Hepatocyte (in vitro differentiated cells): ENCODE measurements at places on chromosomes 13 and 19. TPM values are rescaled to one million over a fixed set of nuclear protein-coding genes. Genes with fewer than 3 reads are reported as not detected.

Gene RXFP2
- not detected in 2 replicates for total RNA-seq

Gene RNF17
- not detected in 2 replicates for total RNA-seq

Gene MAST3
- 5.5 and 9.7 TPM in 2 replicates for total RNA-seq

Gene ZNF43
- total RNA-seq, result 13.7 and 18.1 TPM in 2 replicates

Gene NOVA2
- total RNA-seq, result 0.12 TPM in 1 of 2 replicates, not detected in the other

Gene RELB
- total RNA-seq, result 6.3 and 8.5 TPM in 2 replicates

Gene CGB2
- total RNA-seq, result not detected in 2 replicates

Gene MAG
- 2.8 TPM in 1 of 2 replicates, not detected in the other for total RNA-seq

Gene USE1
- total RNA-seq, result 22.4 and 26.9 TPM in 2 replicates

Gene LILRB5
- total RNA-seq, result 0.16 and 0.80 TPM in 2 replicates

Gene C3
- 563 and 814 TPM in 2 replicates for total RNA-seq

Gene CEACAM18
- total RNA-seq, result not detected in 2 replicates

Gene ATP11A
- 21.9 and 30.8 TPM in 2 replicates for total RNA-seq

Gene ZNF845
- 5.8 and 6.1 TPM in 2 replicates for total RNA-seq

Gene ZNF728
- not detected in 2 replicates for total RNA-seq

Gene FUT1
- total RNA-seq, result 2.4 TPM in 2 replicates

Gene PAF1
- 30.4 and 42.5 TPM in 2 replicates for total RNA-seq

Gene LRRC63
- total RNA-seq, result 0.68 TPM in 1 of 2 replicates, not detected in the other

GRCh38 chr19:40221858-40222619 is 3.9 kb upstream of the TTC9B start:
- peak; percentile 82 for DNase-seq

DNA sequence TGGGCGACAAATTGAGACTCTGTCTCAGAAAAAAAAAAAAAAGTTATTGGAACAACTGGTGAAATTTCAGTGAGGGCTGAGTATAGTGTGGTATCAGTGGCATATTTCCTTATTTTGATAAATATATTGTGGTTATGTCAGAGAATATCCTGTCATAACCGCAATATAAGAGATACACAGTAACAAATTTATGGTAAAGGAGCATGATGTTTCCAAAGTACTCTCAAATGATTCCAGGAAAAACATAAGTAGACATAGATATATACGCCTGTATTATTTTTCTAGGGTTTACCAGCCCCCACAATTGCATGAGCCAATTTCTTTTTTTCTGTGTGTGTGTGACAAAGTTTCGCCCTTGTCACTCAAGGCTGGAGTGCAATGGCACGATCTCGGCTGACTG is 5.7 kb upstream of the C5AR1 start:
- DNase-seq, result no peak

- peak; percentile 40 for DNase-seq
Observed at GRCh38 chr19:15210323-15210781, 9.6 kb upstream of the NOTCH3 start.

GRCh38 chr13:76440568-76440967 is 445.6 kb downstream of the KCTD12 start:
- no peak for DNase-seq

GRCh38 chr13:95914991-95915501 is 138.2 kb downstream of the UGGT2 start:
- DNase-seq, result no peak

DNA sequence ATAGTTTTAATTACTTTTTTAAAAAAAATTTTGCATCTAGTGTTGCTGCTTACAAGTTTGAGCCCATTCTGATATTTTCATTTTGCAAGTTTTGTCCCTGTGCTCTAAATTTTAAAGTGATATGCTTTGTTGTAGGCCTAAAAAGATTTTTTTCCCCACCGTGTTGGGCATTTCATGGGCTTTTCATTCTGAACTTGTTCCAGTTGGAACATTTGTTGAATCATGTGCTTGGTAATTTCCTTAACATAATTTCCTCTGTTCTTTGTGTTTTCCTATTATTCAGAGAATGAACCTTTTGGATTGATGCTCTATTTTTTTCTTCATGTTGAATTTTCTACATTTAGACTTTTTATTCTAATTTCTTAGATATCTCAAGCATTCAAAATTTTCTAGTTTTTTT is 206.4 kb upstream of the SPRY2 start:
- no peak for DNase-seq

DNA sequence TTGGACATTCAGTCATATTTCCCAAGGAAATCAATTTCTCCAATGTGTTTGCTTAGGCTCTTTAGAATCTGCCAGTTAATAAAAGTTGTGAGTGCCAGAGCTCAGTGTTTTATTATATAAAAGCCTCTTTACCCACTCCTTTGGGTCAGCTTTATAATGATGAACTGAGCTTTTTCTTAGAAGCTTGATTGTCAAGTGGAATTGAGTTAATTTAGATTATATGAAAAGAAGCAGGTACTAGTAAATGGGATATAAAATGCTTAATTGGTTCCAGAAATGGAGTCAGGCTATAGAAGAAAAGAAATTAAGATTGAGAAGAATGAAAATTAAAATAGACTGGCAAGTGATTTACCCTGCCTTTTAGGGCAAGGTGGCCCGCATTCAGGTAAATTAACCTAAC is 363.2 kb downstream of the SLITRK6 start:
- no peak for DNase-seq

GRCh38 chr19:45636275-45636674 is 2.9 kb downstream of the EML2 start:
- DNase-seq, result no peak

GRCh38 chr19:19943848-19944582 is 43.3 kb downstream of the ZNF93 start:
- no peak for DNase-seq

DNA sequence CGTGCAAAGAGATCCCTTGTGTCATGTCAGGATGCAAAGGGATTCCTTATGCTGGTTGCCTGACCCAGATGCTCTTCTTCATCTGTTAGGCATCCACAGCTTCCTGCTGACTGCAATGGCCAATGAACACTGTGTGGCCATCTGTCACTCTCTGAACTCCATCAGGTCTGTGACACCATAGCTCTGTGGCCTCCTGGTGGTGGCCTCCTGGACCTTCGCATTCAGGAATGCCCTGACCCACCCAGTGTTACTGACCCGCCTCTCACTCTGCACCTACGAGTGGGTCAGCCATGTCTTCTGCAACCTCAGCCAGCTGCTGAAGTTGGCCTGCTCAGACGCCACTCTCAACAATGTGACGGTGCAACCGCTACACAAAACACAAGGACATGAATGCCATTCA is 23.9 kb upstream of the TPM4 start:
- DNase-seq, result no peak

DNA sequence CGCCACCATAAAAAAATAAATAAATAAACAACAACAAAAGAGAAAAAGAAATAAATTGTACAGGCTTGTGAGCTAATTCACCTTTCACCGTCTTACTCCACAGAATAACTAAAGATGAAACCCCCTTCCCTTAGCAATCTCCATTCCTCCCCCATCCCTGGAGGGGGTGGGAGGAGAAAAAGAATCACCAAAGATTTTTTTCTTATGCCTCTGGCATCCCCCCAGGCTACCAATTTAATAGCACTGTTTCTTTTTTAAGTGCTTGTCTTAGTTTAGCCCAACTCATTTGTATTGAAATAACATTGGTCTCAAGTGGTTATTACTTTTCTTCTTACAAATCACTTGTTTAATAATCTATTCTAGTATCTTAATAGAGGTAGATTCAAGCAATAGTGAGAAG is 23.9 kb upstream of the KLF5 start:
- no peak for DNase-seq

- DNase-seq, result no peak
Observed at GRCh38 chr13:74273581-74273980, 139.4 kb upstream of the KLF12 start.

- DNase-seq, result peak; percentile 85
Observed at GRCh38 chr19:16262618-16263017, 62.0 kb upstream of the KLF2 start.

- peak; percentile 53 for DNase-seq
Observed at GRCh38 chr13:30105381-30105780, 202.0 kb downstream of the KATNAL1 start.

GRCh38 chr19:33047422-33047821 is 17.3 kb downstream of the RHPN2 start:
- peak; percentile 92 for DNase-seq

- DNase-seq, result no peak
Observed at GRCh38 chr13:75935805-75936204, 299.7 kb downstream of the LMO7 start.

- DNase-seq, result peak; percentile 87
Observed at GRCh38 chr13:39616087-39616694, 13.2 kb upstream of the LHFPL6 start.

DNA sequence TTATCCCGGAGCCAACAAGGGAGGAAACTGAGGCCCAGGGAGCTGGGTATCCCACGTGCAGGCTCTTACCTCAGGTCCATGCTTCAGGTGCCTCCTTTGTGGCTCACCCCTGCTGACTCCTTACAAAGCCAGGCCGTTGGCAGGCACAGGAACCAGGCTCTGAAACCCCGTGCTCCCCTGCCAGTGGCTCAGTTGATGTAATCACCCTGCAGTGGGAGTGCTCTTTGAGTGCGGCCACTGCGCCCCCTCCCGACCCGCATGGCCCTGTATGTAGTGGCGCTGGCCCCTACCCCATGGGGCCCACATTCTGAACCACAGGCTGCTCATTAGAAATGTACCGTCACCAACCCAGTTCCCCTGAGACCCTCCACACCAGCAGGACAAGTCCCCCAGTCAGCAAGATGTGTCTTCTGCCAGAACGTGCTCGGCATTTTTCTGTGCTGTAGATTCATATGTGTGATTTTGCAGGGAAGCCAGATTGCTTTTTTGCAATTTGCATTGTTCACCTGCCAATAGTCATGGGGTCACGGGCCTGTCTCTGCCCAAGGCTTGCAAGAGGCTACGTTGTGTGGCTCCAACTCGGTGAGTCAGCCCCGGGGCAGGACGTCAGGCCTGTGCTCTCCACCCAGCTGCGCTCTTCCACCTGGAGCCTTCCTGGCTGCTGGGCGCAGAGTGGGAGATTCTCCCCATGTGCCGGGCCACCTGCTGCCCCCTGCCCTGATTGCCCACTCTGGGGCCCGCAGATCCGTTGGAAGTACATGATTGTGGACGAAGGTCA is 60.3 kb downstream of the SMARCA4 start:
- no peak for DNase-seq

DNA sequence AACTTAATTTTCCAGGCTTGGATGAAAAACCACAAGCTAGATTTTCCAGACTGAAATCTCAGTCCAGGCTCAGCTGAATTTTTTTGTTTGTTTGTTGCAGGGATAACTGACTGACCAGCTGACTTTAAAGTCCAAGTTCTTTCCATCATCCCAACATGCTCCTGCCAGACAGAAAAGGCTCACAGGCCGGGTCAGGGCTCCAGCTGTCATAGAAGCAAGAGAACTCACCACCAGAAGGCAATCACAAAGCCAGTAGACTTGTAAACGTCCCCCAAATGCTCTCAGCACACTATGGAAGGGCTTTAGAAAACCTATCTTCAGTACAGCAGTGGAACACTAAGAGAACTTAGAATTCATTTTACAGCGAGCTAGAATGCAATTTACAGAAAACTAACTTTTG is 25.5 kb downstream of the DCLK1 start:
- no peak for DNase-seq

- DNase-seq, result no peak
Observed at GRCh38 chr19:29748996-29749849, 34.2 kb upstream of the C19orf12 start.

DNA sequence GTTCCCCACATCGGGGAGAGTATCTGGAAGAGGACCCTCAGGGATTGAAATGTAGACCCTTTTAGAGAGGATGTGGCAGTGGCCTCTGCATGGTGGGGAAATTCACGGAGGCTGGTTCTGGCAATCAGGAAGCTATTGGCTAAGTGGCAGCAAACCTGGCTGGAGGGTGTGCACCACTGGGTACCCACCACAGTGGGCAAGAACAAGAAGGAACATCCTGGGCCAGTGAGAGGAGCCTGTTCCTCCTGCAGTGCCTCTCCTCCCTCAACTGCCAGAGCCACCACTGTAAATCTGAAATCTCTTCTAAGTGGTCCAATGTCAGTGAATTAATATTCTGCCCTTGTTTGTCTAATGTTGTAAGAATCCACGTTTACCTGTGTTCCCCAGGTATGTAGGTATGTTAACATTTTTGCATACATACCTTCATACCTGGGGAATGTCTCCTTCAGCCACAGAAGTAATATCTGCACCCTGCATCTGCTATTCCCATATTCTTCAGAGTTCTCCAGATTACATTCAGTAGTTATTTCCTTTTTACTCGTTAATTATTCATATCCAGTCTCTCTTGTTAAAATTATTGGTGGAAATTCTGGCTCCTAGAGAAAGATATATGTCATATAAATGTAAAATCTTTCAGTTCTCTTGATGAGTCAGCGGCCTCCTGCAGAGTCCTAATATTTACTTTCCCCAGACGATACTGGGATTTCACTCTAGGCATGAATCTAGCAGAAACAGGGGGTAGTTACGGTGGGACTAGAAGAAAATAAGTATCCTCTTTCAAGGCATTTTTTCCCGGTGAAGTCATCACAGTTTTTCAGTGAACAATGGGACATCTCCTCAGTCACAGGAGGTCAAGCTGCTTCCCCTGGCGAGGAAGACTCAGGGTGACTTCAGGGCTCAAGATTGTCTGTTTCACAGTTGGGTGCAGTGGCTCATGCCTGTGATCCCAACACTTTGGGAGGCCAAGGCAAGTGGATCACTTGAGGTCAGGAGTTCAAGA is 148.3 kb downstream of the MYO16 start:
- DNase-seq, result peak; percentile 19

- DNase-seq, result no peak
Observed at GRCh38 chr19:5112681-5113575, 144.0 kb downstream of the KDM4B start.

DNA sequence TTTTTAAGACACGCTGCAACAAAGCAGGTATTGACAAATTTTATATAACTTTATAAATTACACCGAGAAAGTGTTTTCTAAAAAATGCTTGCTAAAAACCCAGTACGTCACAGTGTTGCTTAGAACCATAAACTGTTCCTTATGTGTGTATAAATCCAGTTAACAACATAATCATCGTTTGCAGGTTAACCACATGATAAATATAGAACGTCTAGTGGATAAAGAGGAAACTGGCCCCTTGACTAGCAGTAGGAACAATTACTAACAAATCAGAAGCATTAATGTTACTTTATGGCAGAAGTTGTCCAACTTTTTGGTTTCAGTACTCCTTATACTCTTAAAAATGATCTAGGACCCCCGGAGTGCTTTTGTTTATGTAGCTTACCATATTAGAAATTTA is 1.2 kb downstream of the BRCA2 start:
- DNase-seq, result no peak

DNA sequence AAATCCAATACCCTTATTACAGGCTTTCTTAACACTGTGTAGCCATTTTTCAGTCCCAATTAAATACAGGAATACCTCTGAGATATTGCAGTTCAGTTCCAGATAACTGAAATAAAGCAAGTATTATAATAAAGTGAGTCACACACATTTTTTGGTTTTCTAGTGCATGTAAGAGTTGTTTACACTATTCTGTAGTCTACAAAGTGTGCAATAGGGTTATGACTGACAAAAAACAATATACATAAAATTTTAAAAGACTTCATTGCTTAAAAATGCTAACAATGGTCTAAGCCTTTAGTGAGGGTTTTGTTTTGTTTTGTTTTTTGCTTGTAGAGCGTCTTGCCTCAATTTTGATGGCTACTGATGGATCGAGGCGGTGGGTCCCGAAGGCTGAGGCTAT is 434.4 kb upstream of the NBEA start:
- DNase-seq, result no peak
